NCI-H226 (cell line): ENCODE measurements at places on chromosomes 3 and 15.

DNA sequence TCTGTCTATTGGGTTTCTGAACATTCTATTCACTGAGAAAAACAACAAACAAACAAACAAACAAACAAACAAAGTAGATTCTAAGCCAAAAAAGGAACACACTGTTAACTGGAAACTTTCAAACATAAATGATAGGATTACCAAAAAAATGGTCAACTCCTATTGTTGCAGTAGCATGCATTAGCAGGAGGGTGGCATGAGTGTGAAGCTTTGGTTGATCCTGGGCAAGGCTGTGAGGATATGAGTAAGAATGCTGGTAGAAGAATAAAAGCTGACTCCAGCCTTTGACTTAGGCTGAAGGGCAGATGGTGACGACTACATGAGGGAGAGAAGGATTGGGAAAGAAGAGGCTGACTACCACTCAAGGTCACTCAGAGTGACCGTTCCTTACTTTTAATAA lies 810.3 kb downstream of the VGLL3 start:
- peak; percentile 2 for DNase-seq

DNA sequence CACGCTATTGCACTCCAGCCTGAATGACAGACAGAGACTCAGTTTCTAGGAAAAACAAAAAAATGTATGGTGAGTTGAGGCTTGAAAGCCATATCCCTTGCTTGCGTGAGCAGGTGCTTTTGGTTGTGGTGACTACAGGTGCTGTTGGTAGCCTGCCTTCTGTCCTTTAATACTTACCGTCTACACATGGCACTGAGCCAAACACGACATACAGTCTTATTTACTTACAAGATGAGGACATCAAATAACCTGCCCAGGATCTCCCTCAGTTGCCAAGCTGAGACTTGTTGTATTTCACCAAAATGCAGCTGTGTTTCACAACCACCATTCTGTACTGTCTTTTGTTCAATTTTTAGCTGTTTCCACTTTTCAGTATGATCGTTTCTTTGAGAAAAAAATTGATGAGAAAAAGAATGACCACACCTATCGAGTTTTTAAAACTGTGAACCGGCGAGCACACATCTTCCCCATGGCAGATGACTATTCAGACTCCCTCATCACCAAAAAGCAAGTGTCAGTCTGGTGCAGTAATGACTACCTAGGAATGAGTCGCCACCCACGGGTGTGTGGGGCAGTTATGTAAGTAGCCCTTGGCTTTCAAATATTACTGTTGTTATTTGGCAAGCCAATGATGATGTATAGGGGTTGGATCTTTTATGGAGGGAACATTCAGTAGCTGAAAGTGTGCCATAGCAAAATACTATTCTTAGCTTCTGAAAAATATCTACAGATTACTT lies 6.5 kb downstream of the ALAS1 start:
- DNase-seq: peak; percentile 17

DNA sequence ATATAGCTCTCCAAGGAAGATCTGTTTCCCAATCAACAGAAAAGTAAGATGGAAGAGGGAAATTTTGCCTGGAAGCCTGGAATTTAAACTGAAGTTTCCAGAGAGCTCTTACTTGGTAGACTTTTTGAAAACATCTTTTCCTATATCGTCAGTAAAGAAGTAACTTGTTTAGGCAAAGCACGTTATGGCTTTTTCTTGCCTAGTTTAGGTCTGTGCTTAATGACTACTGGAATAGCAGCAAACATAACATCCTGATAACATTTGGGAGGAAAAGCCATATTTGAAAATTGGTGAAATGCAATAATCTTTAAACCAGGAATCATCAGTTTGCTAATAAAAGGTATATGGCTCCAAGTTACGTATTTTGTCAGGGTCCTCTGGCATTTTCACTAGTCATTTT lies 160.4 kb upstream of the CGNL1 start:
- no peak for DNase-seq

DNA sequence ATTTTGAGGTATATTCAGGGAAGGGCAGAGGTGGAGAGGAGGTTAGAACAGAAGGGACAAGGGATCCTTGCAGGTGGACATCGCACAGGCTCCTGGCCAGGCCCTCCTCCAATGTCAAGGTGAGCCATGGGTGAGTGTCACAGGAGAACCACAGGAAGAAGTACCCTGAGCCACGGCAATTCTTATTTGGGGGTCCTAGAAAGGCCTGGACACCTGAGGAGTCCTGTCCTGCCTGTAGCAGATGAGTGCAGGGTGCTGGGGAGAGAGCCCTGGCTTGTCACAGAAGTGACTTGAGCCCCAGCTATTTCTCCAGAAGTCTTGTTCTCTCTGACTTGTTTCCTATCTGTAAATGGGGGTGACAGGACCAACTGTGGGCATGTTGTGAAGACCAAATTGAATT lies 4.3 kb downstream of the SLC6A20 start:
- DNase-seq: no peak

GRCh38 chr3:43072361-43072760 lies 33.5 kb downstream of the POMGNT2 start:
- DNase-seq: no peak

DNA sequence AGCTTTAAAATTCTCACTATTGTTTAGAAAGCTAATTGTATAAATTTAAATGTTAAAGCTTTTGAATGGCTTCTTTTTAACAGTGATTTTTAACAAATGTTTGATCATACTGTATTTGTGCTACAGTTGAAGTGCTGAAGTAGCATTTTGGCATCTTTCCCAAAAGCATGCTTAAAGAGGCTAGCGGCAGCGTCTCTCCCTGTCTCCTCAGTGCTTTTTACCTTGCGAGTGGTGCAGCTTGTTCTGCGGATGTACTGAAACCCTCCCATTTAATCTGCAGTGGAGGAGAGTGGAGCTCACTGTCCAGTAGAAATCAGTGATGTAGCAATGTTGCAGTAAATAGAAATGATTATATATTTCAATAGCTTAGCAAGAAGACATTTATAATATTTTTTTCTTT lies 43.7 kb downstream of the LRRC49 start:
- DNase-seq: no peak

DNA sequence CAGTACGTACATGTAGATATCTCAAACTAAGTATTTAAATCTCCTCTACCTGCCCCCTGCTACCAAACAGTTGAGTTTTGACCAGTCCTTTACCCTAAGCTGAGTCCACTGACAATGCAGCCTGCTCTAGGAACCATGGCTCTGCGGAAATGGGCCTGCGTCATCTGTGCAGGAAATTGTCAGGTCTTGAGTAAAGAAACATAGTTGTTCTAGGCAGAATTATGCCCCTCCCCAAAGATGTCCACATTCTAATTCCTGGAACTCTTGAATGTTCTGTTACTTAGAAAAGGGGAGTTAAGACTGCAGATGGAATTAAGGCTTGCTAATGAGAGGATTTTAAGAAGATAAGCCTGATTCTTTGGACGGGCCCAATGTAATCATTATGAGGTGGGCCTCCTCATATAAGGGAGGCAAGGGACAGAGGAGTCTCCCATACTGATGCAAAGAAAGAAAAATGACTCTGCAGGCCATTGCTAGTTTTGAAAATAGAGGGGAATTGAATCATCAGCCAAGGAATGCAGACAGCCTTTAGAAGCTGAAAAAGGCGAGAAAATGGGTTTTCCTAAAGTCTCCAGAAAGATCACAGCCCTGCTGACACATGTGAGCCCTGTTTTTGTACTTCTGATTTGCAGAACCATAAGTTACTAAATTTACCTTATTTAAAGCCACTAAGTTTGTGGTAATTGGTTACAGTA lies 5.5 kb upstream of the VGLL3 start:
- no peak for DNase-seq

DNA sequence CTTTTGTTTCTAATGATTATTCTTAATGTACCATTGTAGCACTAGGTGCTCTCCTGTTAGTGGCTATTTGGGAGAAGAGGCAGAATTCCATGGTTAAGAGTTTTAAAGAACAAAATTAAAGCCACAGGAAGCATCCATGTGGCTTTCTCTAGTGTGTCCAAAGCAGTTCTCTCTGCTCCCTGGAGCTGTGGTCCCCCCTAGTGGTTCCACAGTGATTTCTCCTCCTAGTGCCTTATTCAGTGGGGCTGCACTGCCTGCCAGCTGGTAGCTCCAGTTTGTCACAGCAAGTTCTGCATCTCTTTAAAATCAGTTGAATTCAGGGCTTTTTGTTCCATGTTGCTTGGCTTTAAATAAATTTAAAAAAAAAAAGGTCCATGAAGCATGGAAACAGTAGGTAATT lies 39.6 kb upstream of the FAM98B start:
- peak; percentile 8 for DNase-seq

DNA sequence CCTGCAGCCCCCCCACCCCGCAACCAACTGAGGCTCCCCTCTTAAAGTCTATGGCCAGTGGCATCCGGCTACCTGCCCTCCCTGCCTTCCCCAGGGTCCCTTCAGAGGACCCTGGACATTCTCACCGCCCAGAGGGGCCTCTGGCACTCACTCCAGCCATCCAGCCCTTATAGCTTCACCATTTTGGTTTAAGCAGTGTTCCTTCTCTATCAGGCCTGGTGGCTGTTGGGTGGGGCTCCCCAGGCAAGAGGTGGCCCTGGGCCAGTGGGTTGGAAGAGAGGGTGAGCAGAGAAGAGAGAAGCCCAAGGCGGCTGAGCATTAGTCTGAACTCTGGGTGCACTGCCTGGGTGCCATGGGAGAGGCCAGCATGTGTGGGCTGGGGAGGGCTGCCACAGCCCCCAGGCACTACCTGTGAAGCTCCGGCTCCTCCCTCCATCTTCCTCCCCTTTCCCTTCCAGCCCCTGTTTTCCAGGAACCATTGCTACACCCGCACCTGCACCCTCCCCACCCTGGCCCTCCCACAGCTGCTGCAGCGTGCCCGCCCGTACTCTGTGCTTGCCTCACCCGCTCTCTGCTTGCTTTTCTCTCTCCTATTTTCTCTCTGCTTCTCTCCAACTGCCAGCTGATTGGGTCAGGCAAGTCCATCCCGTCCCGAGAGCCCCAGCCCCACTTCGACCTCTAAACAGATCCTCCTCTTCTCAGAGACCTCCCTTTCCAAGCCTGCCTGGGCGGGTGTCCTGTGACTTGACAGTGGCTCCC lies 168.2 kb downstream of the TBC1D2B start:
- DNase-seq: no peak

DNA sequence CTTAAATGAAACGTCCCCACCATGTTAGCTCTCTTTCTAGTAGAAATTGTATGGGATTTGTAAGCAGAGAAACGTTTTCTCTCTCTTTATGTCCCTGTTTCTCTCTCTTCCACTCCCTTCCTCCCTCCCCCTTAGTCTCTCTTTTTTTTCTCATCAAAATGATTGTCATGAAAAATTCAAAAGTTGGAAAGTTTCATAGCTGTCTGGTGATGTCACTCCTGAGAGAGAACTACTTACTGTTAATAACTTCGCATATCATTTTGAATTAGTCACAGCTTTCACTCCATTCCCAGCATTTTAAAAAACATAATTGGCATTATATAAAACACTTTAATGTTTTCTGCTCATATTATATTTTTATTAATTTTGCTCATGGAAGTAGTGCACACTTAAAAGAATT lies 331.1 kb downstream of the C3orf38 start:
- peak; percentile 8 for DNase-seq

DNA sequence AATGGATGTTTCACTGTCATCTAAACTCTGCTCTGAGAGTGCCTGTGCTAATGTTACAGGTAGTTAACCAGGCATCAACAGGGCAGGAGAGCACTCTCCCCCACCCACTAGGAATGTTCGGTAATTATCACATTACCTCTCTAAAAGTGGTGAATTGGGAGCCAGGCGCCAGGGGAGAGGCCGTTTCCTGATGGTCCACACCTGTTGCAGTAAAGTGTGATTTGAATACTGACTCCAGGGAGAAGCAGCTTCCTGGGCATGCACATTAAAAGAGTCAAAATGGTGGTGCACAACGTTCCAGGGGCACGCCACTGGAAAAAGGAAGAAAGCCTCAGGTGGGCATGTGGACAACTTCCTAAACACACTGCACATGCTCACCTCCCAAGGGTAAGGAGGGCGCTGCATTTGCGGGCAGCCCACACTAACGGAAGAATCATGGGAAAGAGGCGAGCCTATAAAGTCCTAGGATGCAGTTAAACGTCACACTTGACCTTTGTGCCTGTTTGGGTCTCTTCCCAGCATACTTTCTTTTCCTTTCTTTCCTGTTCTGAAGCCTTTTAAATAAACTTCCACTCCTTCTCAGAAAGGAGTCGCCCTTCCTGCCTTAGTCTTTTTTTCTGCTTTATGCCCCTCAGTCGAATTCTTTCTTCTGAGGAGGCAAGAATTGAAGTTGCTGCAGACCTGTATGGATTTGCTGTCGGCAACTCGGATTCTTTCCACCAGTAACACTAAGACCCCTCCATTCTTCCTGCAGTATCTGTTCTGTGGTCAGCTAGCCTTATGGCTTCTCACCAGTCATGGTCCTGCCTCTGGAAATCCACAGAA lies 28.9 kb upstream of the GPD1L start:
- DNase-seq: no peak

GRCh38 chr15:75420698-75421097 lies 30.8 kb downstream of the SIN3A start:
- no peak for DNase-seq

- no peak for DNase-seq
Observed at GRCh38 chr3:55458181-55458790, 28.8 kb downstream of the WNT5A start.

DNA sequence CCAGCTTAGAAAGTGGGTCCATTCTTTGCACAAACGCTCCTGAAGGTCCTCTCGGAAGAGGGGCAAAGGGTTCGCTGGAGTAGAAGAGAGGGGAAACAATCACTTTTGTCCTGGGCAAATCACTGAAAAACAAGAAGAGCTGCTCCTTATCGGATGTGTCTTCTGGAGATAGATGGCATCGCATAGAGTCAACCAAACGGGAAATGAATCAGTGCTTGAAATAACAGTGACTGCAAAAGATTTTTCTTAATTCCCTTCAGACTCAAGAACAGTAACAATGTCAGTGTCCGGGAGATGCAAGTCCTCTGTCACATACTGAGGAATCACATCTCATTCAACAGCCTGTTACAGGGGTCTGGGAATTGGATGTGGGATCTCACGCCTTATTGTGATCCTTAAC lies 78.8 kb upstream of the PCSK6 start:
- no peak for DNase-seq

- DNase-seq: no peak
Observed at GRCh38 chr3:106277731-106278130, 408.9 kb upstream of the CBLB start.

- no peak for DNase-seq
Observed at GRCh38 chr3:169827712-169828111, 15.0 kb upstream of the LRRC34 start.

DNA sequence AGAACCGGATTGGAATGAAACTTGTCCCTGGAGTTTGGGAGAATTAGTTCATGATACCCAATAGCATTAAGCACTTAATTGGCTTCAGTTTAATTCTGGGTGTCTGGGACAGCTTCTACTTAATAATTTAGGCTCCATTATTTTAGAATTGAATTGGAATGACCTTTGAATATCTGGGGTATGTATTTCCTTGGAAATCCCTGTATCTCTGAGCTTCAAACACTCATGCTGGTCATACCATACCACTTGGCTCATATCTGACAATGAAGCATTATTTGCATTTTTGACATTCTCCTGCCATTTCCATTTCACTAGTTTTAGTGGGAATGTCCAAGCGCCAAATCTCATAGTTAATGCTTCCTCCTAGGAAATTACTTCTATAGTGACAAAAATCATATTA lies 393.1 kb downstream of the DIPK2A start:
- peak; percentile 78 for DNase-seq

GRCh38 chr15:60901647-60902046 lies 327.5 kb downstream of the RORA start:
- no peak for DNase-seq
